ENCODE measurements at places on chromosomes 5 and 9. TPM values are rescaled to one million over a fixed set of nuclear protein-coding genes. Genes with fewer than 3 reads are reported as not detected.
A peak's percentile ranks its signal among the peaks of the same experiment; 100 is the strongest.

The FAM53C gene
- 49.5 TPM for total RNA-seq

DNA sequence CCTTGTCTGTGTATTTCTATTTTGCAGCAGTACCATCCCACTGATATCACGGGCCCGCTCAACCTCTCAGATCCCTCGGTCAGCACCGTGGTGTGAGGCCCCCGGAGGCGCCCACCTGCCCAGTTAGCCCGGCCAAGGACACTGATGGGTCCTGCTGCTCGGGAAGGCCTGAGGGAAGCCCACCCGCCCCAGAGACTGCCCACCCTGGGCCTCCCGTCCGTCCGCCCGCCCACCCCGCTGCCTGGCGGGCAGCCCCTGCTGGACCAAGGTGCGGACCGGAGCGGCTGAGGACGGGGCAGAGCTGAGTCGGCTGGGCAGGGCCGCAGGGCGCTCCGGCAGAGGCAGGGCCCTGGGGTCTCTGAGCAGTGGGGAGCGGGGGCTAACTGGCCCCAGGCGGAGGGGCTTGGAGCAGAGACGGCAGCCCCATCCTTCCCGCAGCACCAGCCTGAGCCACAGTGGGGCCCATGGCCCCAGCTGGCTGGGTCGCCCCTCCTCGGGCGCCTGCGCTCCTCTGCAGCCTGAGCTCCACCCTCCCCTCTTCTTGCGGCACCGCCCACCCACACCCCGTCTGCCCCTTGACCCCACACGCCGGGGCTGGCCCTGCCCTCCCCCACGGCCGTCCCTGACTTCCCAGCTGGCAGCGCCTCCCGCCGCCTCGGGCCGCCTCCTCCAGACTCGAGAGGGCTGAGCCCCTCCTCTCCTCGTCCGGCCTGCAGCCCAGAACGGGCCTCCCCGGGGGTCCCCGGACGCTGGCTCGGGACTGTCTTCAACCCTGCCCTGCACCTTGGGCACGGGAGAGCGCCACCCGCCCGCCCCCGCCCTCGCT lies 1.9 kb downstream of the LRRC26 start:
- H3K27ac ChIP-seq = no peak overlapping the region
- H3K4me3 ChIP-seq = no peak overlapping the region
- peaks cover 18% of the 10 kb centered on the region for H3K27me3 ChIP-seq
- no peaks in the 10 kb centered on the region for H3K36me3 ChIP-seq
- no peak for DNase-seq

DNA sequence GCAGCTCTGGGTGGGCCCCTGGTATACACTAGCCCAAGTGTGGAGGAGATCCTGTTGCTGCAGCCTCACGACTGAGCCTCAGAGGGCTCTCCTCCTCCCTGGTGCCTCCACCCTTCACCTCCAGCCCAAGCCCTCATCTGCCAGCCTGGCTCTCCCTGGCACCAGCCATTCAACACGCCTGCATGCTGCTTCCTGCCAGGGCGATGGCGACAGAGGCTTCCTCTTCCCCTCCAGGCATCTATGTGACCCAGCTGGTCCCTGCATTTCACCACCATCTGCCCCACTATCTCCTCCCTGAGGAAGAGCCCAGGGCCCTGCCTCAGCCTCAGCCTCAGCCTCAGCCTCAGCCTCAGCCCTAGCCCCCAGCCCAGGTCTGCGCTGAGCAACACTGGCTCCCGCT lies 54.8 kb upstream of the ANGPTL2 start:
- H3K27me3 ChIP-seq = peaks cover 6% of the 10 kb centered on the region
- DNase-seq = no peak
- H3K27ac ChIP-seq = no peak overlapping the region
- H3K36me3 ChIP-seq = peaks cover 10% of the 10 kb centered on the region

- H3K36me3 ChIP-seq = peaks cover 9% of the 10 kb centered on the region
- DNase-seq = no peak
- H3K27me3 ChIP-seq = peaks cover 14% of the 10 kb centered on the region
- no peak overlapping the region for H3K4me3 ChIP-seq
These were observed 2.3 kb downstream of the LCNL1 start for GRCh38 chr9:136985027-136985602.

DNA sequence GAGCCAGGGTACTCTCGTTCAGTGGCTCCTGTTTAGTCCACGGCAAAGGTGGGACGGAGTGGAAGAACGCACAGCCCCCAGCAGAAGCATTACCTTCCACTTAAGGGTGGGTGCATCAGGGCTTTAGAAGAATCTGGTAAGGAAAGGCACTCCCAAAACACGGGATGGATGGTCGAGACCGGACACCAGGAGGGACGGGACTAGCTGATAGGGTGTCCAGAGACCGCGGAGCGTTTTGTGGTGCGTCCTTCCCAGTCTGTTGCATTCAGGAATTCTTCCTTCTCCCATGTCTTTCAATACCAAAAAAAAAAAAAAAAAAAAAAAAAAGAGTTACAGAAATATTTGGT lies 545 bp upstream of the CTSV start:
- H3K27me3 ChIP-seq = peaks cover 6% of the 10 kb centered on the region
- H3K4me3 ChIP-seq = peak overlapping the region; percentile 92

DNA sequence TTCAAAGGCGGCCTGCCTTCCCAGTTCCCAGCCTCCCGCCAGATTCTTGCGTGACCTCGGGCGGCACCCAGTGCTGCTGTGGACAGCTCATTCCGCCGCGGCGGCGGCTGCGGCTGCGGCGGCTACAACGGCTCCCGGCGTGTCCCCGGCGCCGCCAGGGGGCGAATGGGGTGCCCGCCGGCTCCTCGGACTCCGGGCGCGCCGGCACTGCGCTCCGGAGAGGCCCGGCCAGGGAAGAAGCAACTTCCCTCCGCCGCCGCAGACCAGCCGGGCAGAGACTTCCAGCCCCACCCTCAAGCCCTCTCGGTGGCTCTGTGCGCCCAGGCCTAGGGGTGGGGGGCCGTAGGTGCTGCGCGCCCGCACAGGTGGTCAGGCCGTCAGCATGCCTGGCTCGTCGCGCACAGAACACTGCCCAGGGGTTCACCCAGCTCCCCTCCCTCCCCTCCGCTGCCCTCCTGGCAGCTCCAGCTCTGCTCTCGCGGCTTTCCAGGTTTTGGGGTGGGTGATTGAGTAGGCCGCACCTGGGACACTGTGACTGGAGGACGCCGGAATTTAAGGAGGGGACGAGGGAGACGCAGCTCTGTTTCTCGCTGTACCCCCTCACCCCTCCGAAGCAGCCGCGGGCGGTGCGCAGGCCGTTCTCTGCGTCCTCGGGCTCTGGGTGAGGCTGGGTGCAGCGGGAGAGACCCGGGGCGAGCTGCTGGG lies 20.2 kb downstream of the IGIP start:
- H3K27me3 ChIP-seq = peaks cover 11% of the 10 kb centered on the region
- peaks cover 4% of the 10 kb centered on the region for H3K4me1 ChIP-seq
- no peak overlapping the region for H3K4me3 ChIP-seq
- DNase-seq = peak; percentile 83

DNA sequence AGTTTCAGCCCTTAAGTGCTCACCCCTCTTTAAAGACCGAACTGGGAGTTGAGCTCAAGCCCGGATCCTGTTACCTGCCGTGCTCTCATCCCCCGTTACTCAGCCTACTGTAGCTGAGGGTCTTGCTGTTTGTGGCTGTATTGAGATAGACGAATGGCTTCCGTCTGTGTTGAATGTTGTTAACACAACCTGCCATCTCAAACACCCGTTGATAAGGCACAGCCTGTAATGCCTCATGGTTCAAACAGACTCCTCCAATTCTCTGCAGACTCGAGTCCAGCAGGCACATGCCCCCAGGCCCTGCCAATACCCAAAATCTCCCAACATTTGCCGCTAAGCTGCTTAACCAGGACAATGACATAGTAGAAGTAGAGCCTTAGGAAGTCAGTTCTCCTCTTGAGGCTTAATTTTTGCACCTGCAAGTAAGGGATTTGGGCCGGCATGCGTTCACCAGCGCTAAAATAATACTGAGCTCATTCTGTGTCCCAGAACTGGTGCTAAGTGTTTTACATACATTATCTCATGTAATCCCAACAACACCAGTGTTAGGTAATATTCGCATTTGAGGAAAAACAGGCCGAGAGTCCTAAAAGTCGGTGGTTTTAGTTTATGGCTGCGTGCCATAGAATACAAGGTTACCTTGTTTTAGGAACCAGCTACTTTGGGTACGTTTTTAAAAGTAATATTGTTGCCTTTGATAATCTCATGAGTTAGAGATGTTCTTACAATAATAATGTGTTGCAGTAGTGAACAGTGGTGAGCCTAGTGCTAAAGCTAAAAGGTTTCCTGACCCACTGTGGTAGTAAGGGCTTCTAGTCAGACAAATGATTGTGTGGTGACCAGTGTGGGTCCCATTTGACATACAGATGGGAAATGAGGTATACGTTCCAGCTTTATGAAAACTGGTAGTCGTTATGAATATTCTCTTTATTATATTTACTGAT lies 1.5 kb upstream of the RFX3 start:
- no peak for DNase-seq
- H3K4me3 ChIP-seq = peak overlapping the region; percentile 99
- peaks cover 19% of the 10 kb centered on the region for H3K27me3 ChIP-seq
- H3K27ac ChIP-seq = peak overlapping the region; percentile 100
- peaks cover 11% of the 10 kb centered on the region for H3K36me3 ChIP-seq

The PLAC8L1 gene
- total RNA-seq = 0.80 TPM

DNA sequence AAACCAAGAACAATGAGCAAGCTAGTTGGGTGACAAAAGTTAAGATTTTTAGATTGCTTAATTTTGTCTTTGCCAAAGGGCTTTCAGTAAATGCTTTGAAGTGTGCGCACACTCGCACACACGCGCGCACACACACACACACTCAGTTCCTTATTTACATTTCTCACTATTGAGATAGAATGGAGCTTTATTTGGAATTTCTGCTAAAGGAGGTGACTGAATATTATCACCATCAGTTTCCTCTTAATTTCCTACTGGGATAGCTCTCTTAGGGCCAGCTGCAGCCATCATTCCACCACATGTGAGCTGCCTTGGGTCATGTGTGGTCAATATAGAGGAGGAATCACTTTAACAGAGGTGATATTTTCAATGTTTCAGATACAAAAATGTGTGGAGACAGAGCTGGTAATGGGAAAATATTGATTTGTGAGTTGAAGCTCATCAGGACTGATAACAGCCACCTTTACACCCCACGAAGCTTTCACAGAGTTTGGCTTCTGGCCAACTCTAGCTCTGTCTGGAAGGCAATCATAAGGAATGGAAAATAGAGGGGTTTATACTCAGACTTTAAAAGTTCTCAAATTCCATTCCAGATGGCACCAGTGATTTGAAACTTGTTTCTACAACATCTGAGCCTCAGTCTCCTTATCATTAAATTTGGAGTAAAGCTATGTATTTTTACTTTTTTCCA lies 99.9 kb downstream of the MACIR start:
- no peaks in the 10 kb centered on the region for H3K36me3 ChIP-seq
- no peak overlapping the region for H3K4me3 ChIP-seq
- H3K27me3 ChIP-seq = no peaks in the 10 kb centered on the region
- H3K27ac ChIP-seq = peak overlapping the region; percentile 45
- no peak for DNase-seq
- peaks cover 15% of the 10 kb centered on the region for H3K4me1 ChIP-seq

DNA sequence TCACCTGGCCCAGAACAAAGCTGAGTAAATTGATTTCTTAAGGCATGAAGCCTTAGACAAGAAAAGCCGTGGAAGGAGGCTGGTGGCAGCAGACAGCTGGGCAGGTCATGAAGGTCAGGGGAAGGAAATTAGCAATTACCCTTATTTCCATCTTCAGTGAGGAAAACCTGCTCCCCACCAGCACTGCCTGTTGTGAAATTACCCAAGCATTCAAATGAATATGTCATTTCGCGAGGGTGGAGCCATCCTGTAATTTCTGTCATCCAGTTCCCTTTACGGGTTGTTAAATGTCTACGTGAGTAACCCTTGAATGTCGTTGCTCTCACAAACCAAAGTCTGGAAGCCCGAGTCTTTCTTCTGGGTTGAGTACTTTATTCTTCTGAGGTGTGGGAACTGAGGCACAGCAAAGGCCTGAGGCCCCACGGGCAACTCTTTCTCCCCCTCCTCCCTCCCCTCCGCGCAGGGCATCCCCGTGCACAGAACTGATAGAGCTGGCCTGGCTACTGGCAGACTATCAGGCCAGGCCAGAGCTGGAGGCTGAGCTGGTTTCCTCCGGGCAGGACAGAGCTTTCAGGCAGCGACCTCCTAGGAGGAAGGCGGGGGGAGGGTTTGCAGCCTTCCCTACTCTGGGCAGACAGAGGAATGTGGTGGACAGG lies 22.0 kb upstream of the AK3 start:
- peak overlapping the region; percentile 54 for H3K4me3 ChIP-seq
- no peaks in the 10 kb centered on the region for H3K27me3 ChIP-seq
- DNase-seq = peak; percentile 67
- H3K27ac ChIP-seq = peak overlapping the region; percentile 21

GRCh38 chr9:112112519-112112918 lies 62.6 kb downstream of the SUSD1 start:
- no peak overlapping the region for H3K4me3 ChIP-seq
- H3K27me3 ChIP-seq = peaks cover 1% of the 10 kb centered on the region
- H3K4me1 ChIP-seq = no peaks in the 10 kb centered on the region
- no peak overlapping the region for H3K27ac ChIP-seq
- no peaks in the 10 kb centered on the region for H3K36me3 ChIP-seq

The WDR70 gene
- 28.9 TPM for total RNA-seq

GRCh38 chr9:2043243-2043642 lies 28.1 kb downstream of the SMARCA2 start:
- no peak overlapping the region for H3K27ac ChIP-seq
- DNase-seq = no peak
- H3K27me3 ChIP-seq = no peaks in the 10 kb centered on the region

The SCGB3A1 gene
- total RNA-seq = 5.4 TPM

- peaks cover 42% of the 10 kb centered on the region for H3K36me3 ChIP-seq
- H3K4me3 ChIP-seq = no peak overlapping the region
- peaks cover 10% of the 10 kb centered on the region for H3K4me1 ChIP-seq
- peaks cover 4% of the 10 kb centered on the region for H3K27me3 ChIP-seq
- no peak for DNase-seq
- no peak overlapping the region for H3K27ac ChIP-seq
These were observed 45.7 kb upstream of the ORM1 start for GRCh38 chr9:114276908-114277821.

- H3K27ac ChIP-seq = no peak overlapping the region
- peaks cover 16% of the 10 kb centered on the region for H3K4me1 ChIP-seq
- DNase-seq = peak; percentile 51
- no peak overlapping the region for H3K4me3 ChIP-seq
These were observed 63.5 kb downstream of the ZNF474 start for GRCh38 chr5:122192497-122193496.

- H3K4me3 ChIP-seq = no peak overlapping the region
- peaks cover 7% of the 10 kb centered on the region for H3K4me1 ChIP-seq
- H3K27me3 ChIP-seq = no peaks in the 10 kb centered on the region
- H3K27ac ChIP-seq = no peak overlapping the region
- no peaks in the 10 kb centered on the region for H3K36me3 ChIP-seq
These were observed 145.3 kb upstream of the ZNF462 start for GRCh38 chr9:106717686-106718085.

DNA sequence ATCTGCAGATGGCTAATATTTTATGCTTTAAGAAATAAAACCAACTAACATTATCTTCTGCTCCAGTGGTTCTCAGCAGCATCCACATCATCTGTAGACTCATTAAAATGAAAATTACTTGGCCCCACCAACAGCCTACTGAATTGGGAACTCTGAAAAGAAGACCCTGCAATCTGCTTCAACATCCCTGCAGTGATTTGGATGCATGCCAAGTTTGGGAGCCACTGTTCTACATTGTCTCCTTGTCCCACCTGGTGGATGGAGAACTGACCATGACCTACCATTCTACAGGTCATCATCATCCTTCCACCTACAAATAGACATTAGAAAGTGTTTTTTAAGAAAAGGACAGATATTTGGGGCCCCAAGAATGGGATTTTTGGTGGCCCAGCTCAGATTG lies 71.1 kb downstream of the ACER2 start:
- H3K36me3 ChIP-seq = no peaks in the 10 kb centered on the region
- no peak for DNase-seq
- no peak overlapping the region for H3K27ac ChIP-seq
- H3K4me3 ChIP-seq = no peak overlapping the region

Measured in endothelial cell (in vitro differentiated cells).